Astrocyte of the hippocampus (primary cell): ENCODE measurements at places on chromosomes 16 and 17.

DNA sequence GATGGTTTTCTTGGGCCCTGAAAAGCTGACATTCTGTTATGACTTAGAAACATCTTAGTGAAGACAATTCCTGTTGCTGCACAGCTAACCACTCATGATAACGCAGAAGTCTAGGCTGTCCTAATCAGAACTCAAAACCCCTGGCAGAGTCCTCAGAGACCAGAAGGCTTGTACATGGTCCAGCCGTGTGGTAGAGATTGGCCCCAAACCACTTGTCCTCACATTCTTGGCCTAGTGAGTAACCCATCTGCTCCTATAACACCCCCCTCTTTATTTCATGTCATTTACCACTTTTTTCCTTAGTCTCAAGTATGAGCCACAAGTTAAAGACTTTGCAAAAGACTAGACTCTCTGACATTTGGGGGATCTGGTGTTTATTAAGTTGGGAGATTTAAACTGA, 116.5 kb upstream of the ADAMTS18 start:
- DNase-seq: peak; percentile 61

GRCh38 chr17:82059272-82060000, 6.2 kb downstream of the DUS1L start:
- DNase-seq: no peak

DNA sequence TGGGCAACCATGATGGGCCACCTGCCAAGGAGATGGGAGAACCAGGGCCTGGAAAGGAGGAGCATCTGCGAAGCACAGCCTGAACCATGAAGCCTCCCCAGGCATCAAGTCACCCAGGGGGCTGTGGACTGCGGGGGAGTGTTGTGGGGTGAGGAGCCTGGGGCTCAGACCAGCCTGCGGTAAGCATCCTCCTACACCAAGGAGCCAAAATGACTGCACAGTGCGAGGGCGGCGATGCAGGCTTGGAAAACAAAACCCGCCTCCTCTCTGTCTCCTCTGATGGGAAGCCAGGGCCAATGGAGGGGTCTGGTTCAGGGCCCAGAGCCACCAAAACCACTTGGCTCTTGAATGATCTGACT, 18.1 kb upstream of the MAF start:
- DNase-seq: no peak

GRCh38 chr17:31155208-31155810, 60.5 kb downstream of the NF1 start:
- DNase-seq: peak; percentile 15

GRCh38 chr17:59647288-59647687, 27.6 kb downstream of the CLTC start:
- no peak for DNase-seq

DNA sequence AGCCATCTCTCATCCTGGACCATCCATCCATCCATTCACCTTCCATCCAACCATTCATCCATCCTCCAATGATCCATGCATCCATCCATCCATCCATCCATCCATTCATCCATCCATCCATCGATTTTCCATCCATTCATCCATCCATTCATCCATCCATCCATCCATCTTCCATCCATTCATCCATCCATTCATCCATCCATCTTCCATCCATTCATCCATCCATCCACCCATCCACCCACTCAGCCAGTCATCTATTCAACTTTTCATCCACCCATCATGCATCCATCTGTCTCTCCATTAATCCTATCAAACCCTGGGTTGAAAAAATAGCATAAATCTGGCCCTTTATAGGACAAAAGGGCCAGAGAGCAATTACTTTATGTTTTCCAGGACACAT, 158.3 kb upstream of the WSCD1 start:
- no peak for DNase-seq

- DNase-seq: no peak
Measured at GRCh38 chr17:17183744-17184143, 22.4 kb downstream of the PLD6 start.

GRCh38 chr16:7398536-7398935, 65.9 kb downstream of the RBFOX1 start:
- no peak for DNase-seq

DNA sequence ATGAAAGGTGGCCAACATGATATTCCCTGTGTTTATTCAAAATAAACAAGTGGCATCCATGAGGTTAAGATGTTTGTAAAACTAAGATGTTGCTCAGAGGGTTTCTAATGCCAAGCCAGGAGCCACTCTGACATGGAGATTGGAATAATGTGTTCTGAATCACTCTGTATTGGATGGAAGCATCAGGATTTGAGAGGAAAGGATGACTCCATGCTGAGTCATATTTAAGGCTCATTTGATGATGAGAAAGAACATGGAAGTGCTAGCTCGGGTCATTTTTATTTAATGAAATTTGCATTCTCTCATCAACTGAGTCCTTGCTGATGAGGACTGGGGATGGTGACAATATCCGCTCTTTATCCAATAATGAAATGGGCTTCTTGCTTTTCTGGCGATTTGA, 6.2 kb downstream of the VAT1L start:
- DNase-seq: peak; percentile 71

- DNase-seq: no peak
Measured at GRCh38 chr16:63876103-63876502, 1245.8 kb downstream of the CDH11 start.

- no peak for DNase-seq
Measured at GRCh38 chr17:60094754-60095153, 16.0 kb upstream of the HEATR6 start.

- peak; percentile 89 for DNase-seq
Measured at GRCh38 chr17:49031965-49032928, 35.1 kb downstream of the IGF2BP1 start.

DNA sequence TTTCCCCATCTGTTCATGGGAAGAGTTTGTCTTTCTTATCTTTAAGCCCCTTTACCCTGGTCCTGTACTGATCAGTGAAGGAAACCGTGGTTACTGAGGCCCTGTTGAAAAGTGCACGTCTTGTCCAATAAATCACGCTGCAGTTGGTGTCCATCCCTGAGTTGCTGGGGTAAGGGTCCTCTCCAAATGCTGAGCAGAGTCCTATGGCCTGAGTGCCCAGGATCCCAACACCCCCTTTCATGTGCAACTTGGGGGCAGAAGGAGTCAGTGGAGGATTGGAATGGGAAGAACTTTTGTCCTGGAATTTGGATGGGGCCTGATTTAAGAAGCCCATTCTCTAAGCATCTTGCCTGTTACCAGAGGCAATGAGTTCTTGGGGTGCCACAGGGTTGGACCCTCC, 7.0 kb upstream of the TBX2 start:
- DNase-seq: no peak

DNA sequence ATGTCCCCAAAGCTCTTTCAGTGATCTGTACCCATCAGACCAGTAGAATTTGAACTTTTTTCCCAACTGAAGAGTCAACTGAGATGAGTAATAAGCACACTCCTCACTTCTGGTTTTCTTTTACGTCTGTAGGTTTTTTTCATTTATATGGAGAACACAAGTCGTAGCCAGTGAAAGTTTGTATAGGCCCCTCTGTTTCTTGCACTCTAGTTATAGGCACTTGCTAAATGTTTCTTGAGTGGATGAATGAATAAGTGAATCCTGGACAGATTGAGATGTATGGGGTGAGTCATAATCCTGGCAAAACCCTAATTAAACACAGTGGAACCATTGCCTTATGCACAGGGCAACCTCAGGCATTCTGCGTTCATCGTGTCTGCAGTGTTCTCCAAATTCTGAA, 193.7 kb upstream of the TBX2 start:
- peak; percentile 60 for DNase-seq

GRCh38 chr17:31412511-31412910, 21.0 kb downstream of the RAB11FIP4 start:
- no peak for DNase-seq

GRCh38 chr16:57531635-57532265, 4.6 kb downstream of the CCDC102A start:
- no peak for DNase-seq

GRCh38 chr17:70308618-70309017, 139.3 kb downstream of the KCNJ2 start:
- no peak for DNase-seq

DNA sequence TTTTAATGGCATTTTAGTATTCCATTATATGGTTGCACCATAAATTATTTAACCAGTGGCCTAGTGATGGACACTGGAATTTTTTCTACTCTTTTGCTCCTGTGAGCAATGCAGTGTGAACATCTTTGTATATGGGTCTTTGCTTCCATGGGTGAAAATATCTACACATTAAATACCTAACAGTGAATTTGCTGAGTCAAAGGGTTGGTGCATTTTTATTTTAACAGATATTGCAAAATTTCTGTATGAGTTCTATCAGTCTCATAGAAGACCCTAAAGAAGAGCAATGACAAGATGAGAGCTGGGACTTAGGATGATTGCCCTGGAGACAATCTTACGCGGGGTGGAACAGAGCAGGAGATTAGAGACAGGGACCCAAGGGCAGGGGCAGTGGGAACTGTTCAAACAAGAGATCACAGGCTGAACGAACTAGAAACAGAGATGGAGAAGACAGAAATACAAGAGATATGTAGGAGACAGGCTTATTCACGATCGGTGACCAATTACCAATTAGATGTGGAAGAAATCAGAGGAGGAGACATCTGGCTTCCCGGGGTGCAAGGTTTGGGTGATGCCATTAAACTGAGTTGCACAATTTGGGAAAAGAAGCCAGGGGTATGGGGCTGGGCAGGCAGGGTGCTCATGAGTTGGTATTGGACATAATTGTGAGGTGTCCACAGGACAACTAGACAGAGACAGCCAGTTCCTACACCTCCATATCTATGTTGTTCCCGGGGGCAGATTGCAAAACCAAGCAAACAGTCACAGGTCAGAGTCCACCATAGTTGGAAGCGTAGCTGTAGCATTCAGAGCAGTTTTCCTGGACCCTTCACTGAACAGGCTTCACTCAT, 39.9 kb upstream of the LONP2 start:
- DNase-seq: no peak

DNA sequence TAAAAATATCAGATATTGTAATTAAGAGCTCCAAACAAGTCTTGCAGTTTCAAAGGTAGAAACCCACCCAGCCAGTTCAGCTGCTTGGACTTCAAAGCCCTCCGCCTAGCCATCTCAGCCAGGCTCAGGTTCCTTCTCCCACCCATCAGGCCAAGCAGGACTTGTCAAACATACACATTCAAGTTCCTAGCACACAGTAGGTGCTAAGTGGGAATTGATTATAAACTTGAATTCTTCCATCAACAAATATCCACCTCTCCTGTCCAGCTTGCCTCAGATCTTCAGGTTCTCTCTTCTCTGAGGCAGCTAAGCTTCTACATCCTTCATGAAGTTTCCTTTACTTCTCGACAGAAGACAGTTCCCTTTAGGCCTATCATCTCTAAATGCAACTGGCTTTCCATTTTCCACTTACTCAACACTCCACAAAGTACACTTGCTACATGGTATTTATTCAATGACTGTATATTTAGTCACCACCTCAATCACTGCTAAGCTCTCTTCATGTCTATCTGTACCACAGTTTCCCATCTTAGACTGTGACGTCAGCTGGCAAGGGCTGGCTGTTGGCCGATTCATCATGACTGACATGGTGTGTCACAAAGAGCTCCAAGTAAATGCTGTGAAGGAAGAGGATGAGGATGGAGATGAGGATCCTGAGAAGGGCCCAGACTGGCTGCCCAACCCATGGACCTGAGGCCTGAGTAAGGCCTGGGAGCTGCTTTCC, 13.3 kb upstream of the COG7 start:
- DNase-seq: peak; percentile 65

DNA sequence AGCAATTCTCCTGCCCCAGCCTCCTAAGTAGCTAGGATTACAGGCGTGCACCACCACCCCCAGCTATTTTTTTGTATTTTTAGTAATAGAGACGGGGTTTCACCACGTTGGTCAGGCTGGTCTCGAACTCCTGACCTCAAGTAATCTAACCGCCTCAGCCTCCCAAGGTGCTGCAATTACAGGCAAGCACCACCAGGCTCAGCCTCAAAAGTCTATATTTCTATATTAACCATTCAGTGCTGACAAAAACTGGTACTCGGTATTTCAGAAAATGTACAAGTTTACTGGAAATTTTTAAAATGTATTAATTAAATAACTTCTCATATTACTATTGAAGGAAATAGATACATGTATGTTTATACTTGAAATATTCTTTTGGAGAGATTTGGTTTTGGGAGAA, 1.4 kb upstream of the HEXD start:
- DNase-seq: no peak

DNA sequence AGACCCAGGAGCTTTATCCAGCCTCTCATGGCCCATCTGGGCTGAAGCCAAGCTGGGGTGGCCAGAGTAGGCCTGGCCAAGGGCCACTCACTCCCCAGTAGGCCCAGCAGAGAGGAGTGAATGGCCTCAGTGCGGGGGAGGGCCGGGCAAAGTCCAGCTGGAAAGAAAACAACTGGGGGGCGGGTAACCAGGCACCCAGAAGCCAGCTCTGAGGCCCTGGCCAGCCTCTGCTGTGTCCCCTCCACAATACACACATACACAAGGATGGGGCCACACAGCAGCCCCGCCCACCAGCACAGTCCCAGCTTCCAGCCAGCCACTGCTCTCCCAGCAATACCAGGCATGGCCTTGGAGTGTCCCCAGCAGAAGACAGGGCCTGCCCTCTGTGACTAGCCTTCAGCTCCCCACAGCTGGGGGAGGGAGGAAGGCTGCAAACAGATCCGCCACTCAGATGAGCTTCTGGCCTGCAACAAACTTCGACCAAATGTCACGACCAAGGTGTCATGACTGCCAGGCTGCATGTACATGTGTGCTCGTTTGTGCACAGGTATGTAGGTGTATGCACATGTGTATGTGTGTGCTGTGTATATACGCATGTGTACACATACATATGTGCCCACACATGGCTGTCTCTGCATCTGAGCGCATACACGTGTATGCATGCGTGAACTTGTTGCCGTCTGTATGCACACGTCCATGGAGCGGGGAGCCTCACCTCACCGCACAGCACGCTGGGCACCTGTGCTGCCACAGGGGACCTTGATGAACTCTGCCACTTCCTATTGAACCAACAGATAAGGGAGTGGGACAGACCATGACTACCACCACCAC, 5.0 kb downstream of the CARHSP1 start:
- no peak for DNase-seq

GRCh38 chr16:8370374-8371270, 219.7 kb downstream of the TMEM114 start:
- DNase-seq: peak; percentile 58

DNA sequence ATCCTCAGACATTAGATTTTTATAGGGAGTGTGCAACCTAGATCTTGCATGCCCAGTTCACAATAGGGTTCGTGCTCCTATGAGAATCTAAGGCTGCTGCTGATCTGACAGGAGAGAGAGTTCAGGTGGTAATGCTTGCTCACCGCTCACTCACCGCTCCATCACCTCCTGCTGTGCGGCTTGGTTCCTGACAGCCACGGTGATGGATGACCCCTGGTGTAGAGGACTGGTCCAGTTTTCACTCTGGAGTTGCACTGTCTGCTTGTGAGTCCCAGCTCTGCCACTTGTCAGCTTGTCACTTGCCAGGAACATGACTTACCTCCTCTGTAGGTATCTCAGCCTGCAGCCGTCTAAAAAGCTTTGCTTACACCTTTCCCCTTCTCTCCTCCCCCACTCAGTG, 214.6 kb downstream of the SNX29 start:
- no peak for DNase-seq

GRCh38 chr16:12794486-12795387, 8.9 kb downstream of the CPPED1 start:
- DNase-seq: no peak

GRCh38 chr17:61208301-61209105, 191.1 kb upstream of the TBX2 start:
- DNase-seq: no peak
